A549 (cell line): ENCODE measurements at places on chromosomes 5 and 9.

DNA sequence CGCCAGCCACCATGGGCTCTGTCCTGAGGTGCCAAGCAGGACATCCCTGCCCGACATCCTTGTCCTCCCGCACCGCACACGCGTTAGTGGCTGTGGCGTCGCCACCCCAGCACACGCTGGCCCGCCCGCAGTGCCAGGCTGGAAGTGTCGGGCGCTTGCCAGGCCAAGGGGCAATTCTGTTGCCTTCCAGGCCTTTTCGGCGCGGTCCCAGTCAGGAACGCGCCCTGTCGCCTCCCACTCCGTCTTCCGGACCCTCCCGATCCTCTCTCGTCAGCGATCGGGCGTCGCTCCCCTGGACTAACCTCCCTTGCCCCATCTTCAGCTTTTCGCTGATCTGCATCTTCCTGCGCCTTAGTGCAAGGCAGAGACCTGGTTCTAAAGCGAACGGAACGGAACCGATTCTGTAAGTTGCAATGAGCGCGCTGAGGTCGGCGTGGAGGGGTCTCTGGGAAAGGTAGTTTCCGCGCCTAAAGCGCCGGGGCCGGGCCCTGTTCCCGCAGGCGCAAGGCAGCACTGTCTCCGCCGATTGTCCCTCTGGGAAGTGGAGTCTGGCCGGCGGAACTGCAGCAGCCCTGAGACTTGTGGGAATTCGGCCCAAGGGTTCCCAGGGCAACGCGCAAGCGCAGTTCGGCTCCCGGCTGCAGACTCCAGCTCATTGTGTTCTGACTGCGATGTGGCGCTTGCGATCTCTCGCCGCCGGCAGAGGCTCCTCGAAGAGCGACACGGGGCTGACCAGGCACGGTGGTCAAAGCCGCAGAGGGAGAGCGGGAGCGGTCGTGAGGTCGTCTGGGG is at the start of gene ZNF454:
Gene ZNF454 (plus strand): TSS at position 630 of the 792 bp plus-strand sequence. CDS start 1,594 bp downstream, outside the sequence.
- DNase-seq = no peak

DNA sequence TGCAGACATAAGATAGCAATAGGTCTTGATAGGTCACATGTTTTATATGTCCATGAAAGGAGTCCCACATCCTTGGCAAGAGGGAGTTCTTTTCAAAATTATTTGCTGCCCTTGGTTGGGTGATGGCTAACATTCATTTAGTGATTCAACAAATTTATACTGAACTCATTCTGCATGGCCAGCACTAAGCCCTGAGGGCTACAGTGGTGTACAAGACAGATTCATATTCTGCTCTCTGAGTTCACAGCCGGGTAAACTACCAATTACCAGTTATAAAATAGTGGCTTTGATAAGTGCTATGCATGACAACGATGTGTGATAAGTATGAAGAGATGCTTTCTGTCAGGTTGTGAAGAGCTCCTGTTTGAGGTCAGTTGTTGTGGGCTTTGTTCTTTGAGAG is 340.0 kb downstream of the GABRG2 start:
- DNase-seq = no peak

- DNase-seq = no peak
Observed at GRCh38 chr5:132429463-132430440, 60.2 kb downstream of the SLC22A5 start.

DNA sequence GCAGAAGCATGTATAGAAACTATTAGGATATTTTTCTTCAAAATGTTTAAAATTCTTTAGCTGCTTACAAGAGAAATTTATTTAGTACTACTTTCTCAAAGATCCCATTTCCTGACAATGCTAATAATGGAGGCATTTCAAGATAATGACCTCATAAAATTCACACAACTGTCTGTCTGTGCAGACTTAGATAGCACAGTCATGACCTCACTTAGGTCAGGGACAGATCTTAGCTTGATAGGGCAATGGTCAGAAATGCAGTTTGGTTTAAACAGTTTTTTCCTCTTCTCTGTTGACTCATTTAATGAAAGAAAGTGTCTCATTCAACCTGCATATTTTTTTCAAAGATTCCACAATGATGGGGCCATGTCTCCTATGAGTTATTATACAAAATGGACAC is 128.4 kb downstream of the GRIA1 start:
- DNase-seq = no peak

DNA sequence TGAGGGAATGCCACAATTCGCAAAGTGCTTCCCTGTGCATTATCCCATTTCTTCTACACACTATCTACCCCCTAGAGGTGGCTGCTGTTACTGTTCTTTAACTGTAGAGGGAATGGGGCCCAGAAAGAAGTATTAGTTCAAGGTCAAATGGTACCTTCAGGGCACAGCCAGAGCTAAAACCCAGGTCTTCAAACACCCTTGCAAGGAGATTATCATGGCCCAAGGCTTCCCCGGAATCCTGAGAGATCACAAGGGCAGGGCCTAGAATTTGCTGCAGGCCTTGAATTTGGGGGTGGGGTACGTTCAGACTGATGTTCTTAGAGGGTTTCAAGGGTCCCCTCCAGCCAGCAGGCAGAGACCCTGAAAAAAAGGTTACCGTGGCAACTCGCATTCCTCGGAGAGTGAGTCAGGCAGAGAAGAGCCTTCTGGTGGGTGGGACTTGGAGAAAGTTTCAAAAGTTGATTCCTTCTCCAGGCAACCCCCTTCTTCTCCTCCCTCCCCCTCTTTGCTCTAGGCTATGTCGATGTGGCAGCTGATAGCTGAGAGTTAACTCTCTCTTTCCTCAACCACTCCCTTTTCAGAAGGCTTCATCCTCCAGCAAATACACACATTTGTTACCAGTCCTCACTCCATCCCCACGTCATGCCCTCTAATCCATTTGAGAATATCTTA is 1.9 kb downstream of the SPARC start:
- no peak for DNase-seq

DNA sequence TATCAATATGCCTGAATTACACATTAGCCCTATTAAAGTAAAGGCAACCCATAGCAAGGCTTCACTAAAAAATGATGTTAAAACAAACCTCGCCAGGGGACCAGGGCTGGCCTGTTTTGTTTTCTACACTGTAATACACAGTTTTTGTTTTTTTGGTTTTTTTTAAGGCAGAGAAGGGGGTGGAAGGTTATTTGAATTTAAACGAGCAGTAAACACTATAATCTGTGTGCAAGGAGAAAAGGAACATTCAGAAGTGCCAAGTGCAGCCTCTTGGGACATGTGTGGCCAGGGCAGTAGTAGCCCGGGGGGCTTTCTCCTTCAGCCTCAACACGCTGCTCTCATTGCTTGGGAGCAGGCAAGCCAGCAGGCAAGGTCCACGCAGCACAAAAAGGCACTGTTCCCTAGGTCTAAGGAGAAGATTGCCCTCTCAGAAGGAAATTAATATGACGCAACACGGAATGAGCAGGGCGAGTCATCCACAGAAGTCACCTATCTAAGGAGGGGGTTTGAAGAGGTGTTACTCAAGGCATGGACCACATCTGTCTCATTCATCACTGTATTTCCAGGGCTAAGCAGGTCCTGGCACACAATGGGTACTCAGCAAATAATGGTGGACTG is 16.2 kb downstream of the SIL1 start:
- DNase-seq = no peak

GRCh38 chr5:33883482-33883881 is 8.3 kb downstream of the ADAMTS12 start:
- no peak for DNase-seq

- DNase-seq = no peak
Observed at GRCh38 chr9:137749511-137749910, 128.1 kb upstream of the CACNA1B start.

DNA sequence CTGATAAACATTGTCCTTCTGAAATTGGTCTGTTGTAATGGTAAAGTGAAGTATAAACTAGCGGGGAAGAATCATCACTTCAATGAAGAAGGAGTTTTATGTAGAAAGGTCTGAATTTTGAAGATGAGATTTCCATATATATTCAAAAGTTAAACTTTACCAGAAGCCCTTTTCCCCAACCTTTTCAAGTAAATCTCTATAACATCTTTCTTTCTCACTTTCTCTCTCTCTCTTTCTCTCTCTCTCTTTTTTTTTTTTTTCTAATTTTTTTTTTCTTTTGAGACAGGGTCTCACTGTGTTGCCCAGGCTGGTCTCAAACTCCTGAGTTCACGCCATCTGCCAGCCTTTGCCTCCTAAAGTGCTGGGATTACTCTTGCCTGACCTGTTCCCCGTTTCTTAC is 78.7 kb downstream of the NSD1 start:
- DNase-seq = no peak

GRCh38 chr9:26710008-26710407 is 182.6 kb downstream of the CAAP1 start:
- no peak for DNase-seq

- DNase-seq = peak; percentile 30
Observed at GRCh38 chr9:124342776-124343485, 72.3 kb downstream of the PSMB7 start.

- DNase-seq = no peak
Observed at GRCh38 chr9:115941561-115942315, 211.9 kb upstream of the PAPPA start.

DNA sequence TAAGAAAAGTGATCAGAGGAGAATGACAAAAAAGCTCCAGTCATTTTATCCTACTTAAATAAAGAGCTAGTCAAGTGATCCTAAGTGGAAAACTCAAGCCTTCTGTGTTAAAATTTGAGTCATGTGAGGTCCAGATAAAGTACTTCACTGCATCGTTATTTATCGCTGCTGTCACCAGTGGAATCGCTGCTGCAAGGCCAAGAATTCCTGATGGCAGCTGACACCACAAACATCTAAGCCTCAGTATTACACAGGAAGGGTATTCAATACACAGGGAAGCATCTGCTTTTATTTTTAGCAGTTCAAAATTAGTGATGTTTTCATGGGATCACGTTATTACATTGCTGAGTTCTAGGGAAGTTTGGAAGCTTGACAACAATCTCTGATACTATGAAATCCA is 190.3 kb downstream of the GOLPH3 start:
- no peak for DNase-seq

GRCh38 chr5:152472083-152472482 is 67.0 kb upstream of the NMUR2 start:
- no peak for DNase-seq

- no peak for DNase-seq
Observed at GRCh38 chr9:97578846-97579245, 54.3 kb downstream of the TSTD2 start.

DNA sequence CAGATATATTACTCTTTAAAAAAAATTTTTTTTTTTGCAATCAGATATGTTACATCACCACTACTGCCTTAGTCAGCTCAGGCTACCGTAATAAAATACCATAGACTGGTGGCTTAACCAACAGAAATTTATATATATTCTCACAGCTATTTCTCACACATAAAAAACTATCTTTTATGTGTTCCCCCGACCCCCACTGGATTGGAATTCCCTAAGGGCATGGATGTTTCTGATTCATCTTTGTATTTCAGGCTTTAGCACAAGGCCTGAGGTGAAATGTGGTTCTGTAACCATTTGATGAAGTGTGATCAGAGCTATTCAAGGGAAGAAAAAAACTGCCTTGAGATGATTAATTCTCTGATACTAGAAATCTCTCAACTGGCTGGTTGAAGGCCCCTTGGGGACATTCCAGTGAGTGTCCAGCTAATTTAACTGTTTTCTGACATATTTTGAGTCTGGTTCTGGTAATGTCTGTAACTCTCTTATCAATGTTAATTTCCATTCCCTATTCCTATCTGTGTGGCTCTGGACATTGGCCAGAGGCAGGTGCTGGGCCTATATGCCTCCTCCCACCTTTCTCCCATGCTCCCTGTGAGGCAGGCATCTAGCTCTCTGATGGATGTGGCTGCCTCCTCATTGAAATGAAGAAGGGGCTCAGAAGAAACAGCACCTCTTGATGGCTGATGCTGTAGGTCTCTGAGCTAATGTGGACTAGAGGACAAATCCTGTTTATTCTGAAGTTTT is 2.5 kb downstream of the CD14 start:
- DNase-seq = no peak

GRCh38 chr9:21696411-21696871 is 106.0 kb upstream of the MTAP start:
- peak; percentile 70 for DNase-seq

GRCh38 chr5:35338157-35338453 is 107.8 kb upstream of the PRLR start:
- DNase-seq = no peak

DNA sequence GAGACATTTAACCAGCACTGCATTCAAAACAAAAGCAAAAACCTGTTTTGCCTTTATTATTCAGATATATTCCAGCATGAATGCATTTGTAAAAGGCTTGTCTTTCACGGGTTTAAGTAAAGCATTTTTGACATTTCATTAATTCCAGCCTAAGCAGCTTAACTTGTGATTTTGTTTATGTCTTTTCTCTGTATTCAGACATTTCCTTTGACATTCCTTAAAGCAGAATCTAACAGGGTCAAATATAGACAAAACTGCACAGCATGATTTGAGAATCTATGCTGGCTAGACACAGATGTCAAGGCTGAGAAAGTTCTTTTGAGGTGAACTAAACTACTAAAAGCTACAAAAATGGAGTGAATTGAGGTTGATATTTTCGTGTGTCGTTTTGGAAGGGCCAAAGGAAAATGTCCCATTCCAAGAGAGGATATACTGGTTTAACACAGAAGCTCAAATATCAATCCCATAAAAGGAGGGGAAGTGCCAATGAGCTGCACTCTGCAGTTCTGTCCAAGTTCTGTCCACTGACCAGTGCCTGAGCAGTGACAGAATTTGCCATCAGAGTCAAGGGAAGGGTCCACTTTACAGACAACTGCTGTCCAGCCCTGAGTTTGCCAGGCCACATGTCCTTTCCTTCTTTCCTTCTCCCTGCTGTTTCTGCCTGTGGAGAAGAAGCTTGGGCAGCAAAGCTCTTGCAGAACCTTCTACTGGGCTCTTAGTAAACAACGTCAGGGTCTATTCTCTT is 198.7 kb upstream of the KLF9 start:
- DNase-seq = no peak

DNA sequence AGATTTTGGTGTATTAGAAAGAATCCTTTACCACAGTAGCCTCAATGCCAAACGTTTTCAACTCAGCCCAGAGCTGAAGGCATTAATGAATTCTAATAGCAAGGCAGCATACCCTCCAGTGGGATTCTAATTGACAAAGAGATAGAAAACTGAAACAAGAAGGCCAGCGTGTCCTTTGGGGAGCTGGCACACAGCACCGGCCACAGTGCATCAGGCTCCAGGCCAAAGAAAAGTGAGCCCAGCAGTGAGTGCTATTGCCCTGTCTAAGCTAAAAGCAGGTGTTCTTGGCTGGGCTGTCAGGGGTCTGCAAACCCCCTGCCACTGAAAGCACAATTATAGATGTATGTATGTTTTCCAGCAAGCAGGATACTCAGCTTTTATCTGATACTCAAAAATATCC is 40.4 kb downstream of the PPIC start:
- DNase-seq = no peak

DNA sequence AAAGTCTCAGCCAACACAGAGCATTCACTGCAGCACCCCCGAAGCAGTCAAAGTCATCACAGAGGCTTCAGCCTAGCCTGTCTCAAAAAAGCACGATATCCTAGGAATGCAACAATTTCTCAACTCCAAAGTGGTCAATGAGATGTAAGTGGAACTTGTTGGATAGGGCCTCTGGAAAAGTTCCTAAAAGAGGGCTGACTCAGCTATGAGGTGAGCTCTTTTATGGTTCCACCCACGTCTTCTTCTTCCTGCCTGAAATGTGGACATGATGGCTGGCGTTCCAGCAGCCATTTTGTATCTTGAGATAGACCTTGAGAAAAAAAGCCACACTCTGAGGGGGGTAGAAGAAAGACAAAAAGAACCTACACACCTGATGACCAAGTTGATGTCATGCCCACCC is 32.5 kb upstream of the TRIO start:
- DNase-seq = peak; percentile 23
